ENCODE measurements at places on chromosomes 11 and 22.

DNA sequence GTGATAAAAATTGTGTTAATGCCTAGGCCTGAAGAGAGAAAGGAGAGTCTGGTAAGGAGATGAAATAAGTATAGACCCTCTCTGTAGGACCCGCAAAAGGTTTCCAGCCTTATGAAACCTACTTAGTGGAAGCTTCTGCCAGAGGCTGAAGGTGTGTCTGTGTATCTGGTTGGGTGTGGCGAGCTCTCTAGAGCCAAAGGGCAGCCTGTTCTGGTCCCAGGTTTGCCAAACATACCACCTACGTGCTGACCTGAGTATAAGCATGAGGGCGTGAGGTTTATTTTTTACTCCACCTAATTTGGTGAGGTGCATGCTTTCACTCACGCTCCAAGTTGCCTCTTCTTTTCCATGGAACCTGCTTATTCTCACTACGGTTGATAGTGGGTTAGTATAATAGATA is 5.6 kb downstream of the CSTPP1 start:
- no peak for DNase-seq

DNA sequence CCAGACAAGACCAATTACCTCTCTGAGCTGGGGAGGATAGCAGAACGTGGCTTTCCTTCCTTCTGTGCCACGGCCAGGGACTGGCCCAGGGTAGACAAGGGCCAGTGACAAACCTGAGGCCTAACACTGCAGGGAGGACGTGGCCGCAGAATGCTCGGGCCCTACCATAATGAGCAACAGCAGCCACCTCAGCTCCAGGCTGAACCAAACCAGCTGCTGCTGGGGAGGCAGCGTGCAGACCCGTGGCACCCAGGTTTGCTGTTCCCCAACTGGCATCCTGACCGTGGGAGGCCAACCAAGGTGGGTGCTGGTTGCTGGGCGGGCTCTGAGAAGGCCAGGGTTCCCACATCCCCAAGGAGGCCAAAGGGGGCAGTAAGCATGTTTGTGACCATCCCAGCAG is 83.0 kb downstream of the MORC2 start:
- DNase-seq = no peak

- no peak for DNase-seq
Measured at GRCh38 chr11:15494740-15495139, 380.0 kb downstream of the INSC start.

GRCh38 chr11:125627236-125627910 is 2.4 kb downstream of the CHEK1 start:
- no peak for DNase-seq
